CD4-positive, alpha-beta T cell treated with Interleukin-6 for 4 hours (primary cell): ENCODE measurements at places on chromosomes 4 and X.

DNA sequence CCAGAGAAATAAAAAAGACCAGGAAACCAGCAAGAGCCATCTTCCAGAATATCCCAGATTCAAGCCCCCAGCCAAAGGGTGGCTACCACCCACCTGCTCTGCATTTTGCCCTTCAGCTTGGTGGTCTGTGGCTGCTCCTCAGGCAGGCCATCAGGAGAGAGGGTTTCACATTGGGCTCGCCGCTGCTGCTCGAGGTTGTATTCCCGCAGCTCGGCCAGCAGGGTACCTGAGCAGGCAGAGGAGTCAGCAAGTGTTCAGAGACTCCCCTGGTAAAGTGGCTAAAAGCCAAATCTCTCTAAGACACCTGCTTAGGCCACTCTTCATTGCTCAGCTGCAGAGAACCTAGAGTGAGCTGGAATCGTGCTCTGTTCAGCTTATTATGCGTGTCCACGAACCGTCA, 110.8 kb upstream of the HSD17B10 start:
- DNase-seq, result no peak

DNA sequence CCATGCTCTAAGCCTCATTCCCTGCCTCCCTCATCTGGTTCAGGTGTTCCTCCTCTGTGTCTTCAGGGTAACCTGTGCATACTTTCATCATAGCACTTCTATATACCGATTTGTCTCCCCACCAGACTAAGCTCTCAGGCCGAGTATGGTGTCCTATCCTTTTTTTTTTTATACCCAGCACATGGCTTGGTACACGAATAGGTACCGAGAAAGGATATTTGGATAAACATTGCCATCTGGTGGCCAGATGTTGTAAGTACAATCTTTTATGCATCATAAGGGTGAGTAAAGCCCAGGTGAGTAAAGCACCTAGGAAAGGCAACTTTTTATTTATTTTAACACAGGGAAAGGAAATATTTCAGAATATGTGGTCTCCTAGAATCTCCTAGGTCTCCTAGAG, 68.4 kb downstream of the MID2 start:
- peak; percentile 44 for DNase-seq

DNA sequence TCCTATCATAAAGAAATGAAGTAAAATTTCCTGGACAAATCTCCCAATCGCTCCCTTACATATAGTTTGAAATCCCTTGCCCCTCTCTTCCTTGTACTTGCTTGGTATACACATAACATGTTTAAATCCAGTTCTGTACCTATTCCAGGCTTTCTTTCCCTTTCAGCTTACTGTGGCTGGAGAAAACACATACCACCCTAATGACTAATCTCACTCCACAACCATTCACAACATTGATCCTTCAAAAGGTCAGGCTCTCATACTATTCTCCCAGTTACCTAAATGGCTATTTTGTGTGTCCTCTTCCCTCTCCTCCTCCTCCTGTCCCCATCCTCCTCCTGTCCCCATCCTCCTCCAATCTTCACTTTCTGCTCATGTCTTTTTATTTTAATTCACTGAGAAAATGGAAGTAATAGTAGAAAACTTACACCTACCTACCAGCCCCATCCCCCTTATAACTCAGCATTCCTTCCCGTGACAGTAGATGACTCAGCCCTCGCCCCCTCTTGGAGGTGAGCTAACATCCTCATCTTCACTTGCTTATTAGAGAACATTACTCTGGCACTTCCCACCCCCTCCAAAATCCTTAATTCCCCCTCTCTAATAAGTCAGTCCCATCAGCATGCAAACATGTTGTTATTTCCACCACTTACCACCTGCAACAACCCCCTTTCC, 77.5 kb downstream of the IL15 start:
- DNase-seq, result no peak

GRCh38 chr4:82851885-82852750, 38.8 kb downstream of the SEC31A start:
- DNase-seq, result no peak

- DNase-seq, result no peak
These were observed 265.7 kb upstream of the PCDH7 start for GRCh38 chr4:30454504-30454903.

GRCh38 chr4:185566425-185566824, 31.1 kb upstream of the PDLIM3 start:
- no peak for DNase-seq

DNA sequence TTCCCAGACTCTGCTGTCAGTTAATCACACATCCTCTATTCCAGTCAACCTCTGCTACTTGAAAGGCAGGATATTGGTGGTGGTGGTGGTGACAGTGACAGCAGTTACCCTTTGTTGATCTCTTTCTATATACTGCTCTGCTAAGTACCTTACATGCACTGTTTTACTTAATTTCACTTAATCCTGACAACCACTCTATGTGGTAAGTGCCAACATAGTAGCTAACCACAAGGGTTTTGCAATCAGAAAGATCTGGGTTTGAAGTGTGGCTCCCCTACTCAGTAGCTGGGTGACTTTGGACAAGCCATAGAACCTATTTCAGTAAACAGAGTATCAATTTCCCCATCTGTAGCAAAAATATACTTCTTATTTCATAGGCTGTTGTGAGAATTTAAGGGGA, 24.2 kb upstream of the F9 start:
- DNase-seq, result no peak

DNA sequence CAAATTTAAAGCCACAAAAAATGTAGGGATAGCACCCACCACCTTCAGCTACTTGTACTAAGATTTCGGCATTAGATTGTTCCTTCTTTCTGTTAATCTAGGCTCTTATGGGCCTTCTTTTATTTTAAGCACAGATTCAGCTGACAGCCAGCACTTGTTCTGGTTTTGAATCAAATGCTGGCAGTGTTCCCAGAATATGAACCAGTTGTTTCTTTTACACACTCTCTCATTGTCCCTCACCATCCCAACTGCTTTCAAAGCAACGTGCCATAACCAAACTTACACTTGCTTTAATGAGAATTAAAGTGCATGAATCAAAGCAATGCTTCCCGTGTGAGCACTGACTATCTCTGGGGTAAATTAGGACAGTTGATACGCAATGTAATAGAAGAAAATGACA, 744.5 kb upstream of the FAM241A start:
- no peak for DNase-seq

DNA sequence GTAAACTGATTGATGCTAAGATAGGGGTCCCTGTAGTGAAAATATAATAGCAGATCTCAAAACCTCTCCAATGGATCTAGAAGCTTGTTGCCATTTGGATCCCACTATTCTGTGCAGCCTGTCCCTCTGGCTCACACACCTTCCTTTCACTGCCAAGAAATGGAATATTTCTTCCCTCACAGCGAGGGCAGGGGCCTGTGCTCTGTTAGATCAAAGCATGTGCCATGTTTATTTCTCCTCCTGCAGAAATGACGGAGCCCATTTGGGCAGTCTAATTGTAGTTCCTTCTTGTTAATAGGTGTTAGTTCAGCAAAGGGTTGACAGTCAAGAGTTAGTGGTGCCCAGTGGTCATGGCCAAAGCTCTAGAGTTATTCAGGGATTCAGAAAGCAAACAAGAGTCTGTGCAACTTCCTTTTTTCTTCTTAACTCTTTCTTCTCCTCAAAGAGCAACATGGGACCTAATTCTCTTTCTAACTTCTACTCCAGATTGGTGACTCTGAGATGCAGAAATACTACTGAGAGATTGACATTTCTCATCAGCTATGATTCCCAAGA, 106.8 kb downstream of the STOX2 start:
- no peak for DNase-seq

DNA sequence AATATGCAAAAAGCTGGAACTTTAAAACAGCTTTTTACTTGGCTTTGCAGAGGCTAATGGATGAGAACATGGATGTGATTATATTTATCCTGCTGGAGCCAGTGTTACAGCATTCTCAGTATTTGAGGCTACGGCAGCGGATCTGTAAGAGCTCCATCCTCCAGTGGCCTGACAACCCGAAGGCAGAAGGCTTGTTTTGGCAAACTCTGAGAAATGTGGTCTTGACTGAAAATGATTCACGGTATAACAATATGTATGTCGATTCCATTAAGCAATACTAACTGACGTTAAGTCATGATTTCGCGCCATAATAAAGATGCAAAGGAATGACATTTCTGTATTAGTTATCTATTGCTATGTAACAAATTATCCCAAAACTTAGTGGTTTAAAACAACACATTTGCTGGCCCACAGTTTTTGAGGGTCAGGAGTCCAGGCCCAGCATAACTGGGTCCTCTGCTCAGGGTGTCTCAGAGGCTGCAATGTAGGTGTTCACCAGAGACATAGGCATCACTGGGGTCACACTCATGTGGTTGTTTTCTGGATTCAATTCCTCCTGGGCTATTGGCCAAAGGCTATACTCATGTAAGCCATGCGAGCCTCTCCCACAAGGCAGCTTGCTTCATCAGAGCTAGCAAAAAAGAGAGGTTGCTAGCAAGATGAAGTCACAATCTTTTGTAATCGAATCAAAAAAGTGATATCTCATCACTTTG, 15.6 kb downstream of the TLR8 start:
- no peak for DNase-seq

GRCh38 chr4:74444891-74445642, at the start of gene AREG:
TSS of gene AREG (plus strand) at chr4:74445136. CDS start at chr4:74445346, 210 bp downstream.
- DNase-seq, result peak; percentile 95

- no peak for DNase-seq
These were observed 16.4 kb downstream of the SMIM10L2A start for GRCh38 chrX:135437867-135438733.

GRCh38 chr4:71367546-71367945, 28.7 kb downstream of the SLC4A4 start:
- no peak for DNase-seq

DNA sequence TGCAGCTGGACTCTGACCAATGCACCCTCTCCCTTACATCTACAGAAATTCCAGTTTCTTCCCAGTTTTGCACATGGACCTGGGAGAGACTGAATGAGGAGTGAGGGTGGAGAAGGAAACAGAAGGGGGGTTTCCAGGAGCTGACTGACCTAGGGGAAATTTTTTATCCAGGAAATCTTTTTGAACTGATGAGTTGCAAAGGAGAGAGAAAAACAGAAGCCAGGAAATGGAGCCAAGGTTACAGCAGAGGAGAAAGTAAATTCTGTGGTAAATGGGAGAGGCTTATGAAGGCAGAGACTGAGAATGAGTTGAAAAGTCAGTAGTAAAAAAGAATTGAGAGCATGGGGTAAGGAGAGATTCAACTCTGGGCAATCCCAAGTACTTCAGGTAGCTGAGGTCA, 192.8 kb downstream of the SMIM20 start:
- no peak for DNase-seq

GRCh38 chr4:180682776-180683175, 1560.4 kb upstream of the TENM3 start:
- no peak for DNase-seq

DNA sequence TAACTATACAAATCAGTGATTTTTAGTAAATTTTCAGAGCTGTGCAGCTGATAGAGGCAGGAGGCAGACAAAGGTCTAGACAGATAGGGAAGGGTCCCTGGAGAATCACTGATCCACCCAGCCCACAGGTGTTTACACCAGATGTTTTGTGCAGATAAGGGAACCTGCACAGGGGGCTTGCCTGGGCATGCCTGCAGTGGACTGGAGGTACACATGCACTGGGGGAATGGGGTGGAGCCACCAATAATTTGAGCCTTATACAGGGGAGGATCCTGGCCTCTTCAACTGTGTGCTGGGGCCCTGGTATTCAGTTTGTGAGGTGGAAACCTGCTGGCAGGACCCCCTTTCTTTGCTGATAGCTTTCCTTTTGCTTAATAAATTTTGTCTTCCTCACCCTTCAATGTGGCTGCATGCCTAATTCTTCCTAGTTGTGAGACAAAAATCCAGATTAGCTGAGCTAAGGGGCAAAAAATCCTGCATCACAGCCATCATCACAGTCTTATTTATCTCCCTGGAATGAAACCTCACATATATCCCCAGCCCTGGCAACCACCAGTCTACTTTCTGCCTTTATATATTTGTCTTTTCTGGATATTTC, 102.8 kb downstream of the KDM6A start:
- no peak for DNase-seq

DNA sequence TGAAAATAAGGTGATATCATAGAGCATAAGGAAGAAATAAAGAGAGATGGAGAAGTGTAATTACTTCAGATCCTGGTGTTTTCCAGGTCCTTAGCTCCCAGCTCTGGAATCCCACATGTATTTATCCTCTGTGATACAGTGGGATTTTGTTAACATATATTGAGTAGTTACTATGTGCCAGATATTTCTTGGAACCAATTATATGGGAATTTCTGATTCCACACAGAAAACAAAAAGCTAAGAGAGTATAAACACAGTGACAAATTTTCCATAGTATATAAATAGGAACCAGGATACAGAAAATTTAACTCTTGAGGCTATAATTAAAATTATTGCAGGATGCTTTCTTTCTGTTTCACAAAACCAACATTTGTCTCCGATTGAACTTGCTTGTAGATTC, 1067.5 kb downstream of the PCDH7 start:
- DNase-seq, result no peak
